Upper lobe of right lung (tissue), 1 donor: ENCODE measurements at places on chromosomes 2 and 18.

DNA sequence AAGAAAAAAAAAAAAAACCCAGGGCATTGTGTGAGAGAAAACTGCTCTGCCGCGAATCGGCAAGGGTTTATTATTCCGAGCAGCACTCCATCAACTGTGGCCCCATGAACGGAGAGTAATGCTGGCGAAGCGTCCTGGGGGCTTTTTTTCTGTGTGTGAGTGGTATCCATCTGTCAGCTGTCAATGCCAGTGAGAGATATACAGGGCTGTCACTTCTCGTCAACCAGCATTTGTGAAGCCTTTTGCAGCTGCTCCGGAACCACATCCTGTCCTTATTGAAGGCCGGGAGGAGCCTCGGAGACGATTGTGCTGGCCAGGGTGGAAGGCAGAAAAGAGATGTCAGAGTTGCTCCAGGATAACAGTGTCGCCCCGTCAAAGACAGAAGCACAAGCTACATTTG lies 356.9 kb upstream of the SMIM21 start:
- no peak for DNase-seq

DNA sequence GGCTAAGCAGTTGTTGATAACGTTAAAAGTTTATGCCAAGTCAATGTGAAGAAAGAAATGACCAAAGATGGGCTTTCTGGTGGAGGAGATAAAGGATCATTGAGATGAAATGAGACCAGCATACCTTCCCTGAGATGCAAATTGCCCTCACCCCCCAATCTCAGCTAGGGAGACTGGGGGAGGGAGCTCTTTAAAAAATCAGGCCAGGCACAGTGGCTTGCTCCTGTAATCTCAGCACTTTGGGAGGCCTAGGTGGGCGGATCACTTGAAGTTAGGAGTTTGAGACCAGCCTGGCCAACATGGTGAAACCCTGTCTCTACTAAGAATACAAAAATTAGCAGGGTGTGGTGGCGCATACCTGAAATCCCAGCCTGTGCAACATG lies 30.9 kb upstream of the KCMF1 start:
- DNase-seq: no peak

DNA sequence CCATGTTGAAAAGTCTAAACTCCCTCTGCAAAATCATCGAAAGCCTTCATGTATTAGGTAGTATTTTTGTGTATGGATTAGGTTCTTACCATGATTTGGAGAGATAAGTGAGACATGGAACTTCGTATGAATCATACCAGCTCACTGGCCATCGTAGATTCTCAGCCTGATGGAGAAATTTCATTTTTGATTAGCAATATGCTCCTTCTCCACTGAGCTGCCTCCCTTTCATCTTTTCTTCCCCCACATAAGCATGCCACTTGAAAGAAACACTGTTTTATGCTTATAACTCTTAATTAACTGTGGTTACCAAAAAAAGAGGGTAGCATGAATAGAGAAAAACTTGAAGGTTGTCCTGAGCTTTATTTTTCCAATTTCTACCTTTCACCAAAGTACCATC lies 111.9 kb downstream of the NCK2 start:
- no peak for DNase-seq

DNA sequence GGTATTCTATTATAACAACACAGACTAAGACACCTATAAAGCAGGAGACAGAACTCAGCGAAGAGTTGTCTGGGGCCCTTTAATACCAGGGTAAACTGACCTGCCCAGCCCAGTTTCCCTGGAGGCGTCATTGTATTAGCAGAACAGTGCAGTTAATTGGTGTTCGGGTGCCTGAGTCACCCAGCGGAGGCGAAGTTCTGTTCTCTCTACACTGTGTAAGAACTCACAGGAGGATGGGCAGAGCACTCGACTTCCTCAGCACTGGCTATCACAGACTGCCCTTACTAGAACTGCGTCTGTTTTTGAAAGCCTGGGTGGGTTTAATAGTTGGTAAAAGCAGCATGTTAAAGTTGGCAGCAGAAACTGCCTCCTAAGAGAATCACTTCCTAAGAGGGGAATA lies 106.5 kb upstream of the ATP8B1 start:
- DNase-seq: no peak

DNA sequence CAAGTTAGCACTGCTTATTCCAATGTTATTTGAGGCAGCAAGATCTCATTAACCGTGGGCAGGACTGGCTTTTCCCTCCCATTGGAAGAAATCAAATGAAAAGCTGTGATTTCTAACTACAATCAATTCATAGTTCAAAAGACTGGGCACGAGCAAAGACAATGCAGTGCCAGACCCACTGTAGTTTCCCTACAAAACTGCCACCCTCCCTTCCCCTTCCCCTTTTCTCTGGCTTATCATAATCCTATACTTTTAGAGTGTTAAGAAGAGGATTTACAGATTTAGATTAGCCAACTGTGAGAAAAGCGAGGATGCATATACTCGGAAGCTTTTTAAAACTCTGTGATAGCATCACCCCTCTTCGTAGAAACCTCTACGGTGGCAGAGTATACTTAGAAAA lies 260.4 kb downstream of the STK39 start:
- DNase-seq: no peak

DNA sequence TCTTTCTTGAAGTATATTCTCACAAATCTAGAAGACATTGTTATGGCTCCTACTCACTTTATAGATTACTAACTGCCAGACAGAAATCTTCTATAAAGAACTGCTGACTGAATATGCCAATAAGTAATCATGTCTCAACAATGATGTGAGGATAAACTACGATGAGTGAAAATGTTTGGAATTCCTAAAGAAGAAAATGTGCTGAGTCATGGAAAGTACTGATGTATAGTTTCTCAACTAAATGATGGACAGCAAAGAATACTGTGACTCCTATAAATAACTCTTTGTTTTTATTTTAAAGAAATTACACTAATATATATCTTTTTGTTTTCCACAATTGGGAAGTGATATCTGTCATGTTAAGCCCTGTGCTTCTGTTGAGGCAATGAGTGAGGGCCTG lies 232.9 kb downstream of the LNPK start:
- DNase-seq: no peak

- DNase-seq: no peak
Observed at GRCh38 chr2:558302-558642, 118.9 kb downstream of the TMEM18 start.

GRCh38 chr2:102103284-102103683 lies 39.3 kb upstream of the IL1R1 start:
- DNase-seq: no peak

DNA sequence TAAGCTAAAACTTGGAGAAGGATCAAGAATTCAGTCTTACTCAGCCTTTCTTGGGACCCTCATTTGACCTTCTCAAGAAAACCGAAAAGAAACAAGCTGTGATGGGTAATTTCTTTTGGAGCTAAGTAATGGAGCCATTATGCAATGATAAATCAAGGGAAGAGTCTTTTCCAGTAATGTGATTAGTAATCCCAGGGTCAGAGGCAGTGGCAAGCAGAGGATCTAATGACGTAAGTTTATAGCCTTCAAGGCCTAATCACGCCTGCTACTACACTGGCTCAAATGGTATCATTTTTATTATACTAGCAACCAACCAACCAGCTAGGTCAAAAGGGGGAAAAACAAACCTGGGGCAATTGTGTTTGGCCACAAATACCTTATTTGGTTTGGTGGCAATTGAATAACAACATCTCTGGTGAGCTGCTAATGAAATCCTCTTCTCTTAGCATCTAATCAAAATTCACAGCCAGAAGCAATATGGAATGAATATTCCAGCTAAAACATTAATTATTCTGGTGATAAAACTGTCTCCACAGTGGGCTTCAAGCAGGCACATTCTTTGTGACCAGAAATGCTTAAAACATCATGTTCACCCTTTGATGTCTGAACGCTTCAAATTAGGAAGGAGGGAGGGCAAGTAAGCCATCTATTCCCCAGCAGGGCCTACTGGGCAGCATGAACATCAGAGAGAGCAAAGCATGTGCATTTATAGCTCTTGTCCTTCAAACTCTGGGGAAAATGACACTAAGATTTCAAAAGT lies 114.9 kb upstream of the SULT1C3 start:
- no peak for DNase-seq

GRCh38 chr18:63145166-63145850 lies 174.3 kb downstream of the BCL2 start:
- DNase-seq: no peak

GRCh38 chr2:142270291-142270690 lies 139.5 kb upstream of the LRP1B start:
- no peak for DNase-seq

DNA sequence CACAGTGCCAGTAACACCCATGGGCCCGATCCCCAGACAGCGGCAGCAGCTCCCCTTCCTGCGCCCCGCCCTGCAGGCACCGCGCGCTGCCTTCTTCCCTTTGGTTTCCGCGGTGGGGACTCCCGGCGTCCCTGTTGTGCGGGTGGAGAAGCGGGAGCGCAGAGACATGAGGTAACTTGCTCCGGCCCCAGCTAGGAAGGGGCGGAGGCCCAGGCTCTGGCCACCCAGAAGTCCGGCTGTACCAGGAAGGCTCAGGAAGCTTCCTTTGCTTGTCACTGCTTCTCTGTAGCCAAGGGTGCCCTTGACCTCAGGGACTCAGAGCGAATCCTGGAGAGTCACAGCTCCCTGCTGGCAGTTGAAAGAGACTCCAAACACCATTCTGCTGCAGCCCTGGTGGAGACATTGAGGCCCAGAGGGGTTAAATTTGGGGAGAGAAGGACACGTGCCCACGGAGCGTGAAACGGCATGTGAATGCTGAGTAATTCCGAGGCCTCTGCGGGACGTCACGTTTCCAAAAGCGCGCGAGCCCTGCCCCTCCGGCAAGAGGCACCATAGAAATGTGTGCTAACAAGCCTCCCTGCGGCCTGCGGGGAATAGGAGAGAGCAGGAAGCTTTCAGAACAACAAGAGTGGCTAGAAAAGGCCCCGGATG lies 6.7 kb upstream of the ADCY3 start:
- peak; percentile 77 for DNase-seq

- no peak for DNase-seq
Observed at GRCh38 chr2:237818066-237818473, 19.5 kb downstream of the RBM44 start.

DNA sequence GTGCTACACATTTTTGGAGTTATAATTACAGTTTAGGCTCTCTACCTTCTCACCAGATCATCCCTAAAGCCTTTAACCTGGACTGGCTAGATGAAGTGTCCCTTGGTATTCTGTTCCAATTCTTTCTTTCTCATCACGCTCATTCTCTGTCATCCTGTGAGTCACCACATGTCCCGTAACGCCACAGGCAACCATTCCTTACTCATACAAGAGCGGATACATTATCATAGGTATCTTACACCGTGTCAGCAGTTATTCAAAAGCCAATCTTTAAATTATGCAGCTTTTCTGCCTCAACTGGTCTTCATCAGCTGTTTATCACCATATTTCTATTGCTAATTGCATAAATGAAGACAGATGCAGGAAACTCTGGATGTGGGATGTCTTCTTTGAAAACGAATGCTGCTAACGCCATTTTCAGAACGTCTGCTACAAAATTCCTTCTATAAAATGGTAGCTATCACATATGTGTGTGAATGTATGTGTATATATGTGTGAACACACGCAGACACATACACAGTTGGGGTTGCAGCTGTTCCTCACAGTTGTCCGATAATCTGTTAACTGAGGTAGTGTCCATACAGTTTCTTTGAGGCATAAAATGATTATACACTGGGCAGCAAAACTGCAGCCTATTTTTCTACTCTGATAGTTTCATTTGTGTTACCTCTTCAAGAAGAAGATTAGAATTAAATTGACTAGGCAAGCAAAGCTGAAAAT lies 47.9 kb downstream of the EML6 start:
- no peak for DNase-seq

- DNase-seq: no peak
Observed at GRCh38 chr2:130370490-130370889, 14.6 kb downstream of the PTPN18 start.

GRCh38 chr18:13245481-13246000 lies 27.0 kb downstream of the LDLRAD4 start:
- DNase-seq: peak; percentile 39

- no peak for DNase-seq
Observed at GRCh38 chr18:54805571-54806334, 22.5 kb upstream of the RAB27B start.

DNA sequence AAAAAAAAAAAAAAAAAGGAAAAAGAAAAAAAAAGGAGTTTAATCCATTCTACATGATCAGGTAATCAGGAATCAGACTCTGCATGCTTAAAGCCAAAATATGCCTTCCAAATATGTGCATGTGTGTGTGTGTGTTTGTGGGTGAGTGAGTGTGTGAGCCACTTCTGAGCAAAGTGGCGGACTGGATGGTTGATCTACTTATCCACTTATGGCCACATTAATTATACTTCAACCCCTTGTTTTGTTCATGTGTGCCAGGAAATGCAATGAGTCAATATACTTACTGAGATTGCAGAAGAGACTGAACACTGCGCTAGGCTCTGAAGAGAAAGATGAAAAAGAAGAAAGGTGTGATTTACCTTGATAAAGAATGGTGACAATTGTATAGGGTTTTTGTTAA lies 586.5 kb upstream of the NXPH2 start:
- DNase-seq: no peak

- peak; percentile 82 for DNase-seq
Observed at GRCh38 chr18:3447068-3447894, 2.7 kb upstream of the TGIF1 start.
